ENCODE measurements at places on chromosomes 4 and X.

- DNase-seq = no peak
These were observed 70.1 kb downstream of the NAA11 start for GRCh38 chr4:79255793-79256192.

GRCh38 chr4:113809311-113809710 lies 47.8 kb upstream of the CAMK2D start:
- no peak for DNase-seq

DNA sequence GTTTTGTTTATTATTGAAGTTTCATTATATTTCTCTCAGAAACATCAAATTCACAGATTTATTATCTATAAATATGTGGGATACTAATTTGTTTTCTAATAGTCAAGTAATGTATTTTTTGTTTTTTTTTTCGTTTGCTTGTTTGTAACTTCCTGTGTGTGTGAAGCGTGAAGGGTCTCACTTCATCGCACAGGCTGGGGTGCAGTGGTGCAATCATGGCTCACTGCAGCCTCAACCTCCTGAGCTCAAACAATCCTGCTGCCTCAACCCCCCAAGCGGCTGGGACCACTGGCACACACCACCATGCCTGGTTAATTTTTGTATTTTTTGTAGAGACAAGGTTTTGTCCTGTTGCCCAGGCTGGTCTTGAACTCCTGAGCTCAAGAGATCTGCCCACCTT lies 55.1 kb downstream of the SH3RF1 start:
- DNase-seq = no peak

DNA sequence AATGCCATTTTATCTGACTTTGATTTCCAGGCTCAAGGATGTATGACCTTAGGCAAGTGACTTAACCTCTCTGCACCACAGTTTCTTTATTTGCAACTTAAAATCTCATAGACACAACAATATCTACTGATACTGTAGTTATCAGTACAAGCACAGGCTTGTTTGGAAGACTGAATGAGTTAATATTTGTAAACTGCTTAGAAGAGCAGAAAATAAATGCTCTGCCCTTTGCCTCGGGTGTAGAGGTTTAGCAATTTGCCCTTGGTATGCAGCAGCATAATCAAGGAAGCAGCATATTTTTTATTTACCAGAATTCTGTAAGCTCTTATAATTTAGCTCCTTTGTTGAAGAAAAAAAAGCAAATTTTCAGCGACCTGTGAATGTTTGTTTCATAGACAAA lies 2.9 kb upstream of the CXCL1 start:
- no peak for DNase-seq

DNA sequence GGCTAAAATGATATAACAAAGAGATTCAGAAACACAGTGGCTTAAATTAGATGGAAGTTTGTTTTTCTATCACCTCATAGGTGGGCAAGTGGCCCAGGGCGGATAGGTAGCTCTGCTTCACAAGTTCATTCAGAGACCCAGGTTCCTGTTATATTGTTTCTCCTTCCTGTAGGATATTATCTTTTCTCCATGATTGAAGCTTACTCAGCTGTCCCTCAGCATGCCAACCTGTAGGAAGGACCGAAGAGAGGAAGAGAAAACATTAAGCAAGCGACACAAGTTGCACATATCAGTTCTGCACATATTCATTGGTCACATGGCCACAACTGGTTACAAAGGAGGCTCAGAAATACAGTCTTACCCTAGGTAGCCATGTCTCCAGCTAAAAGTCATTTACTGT lies 6.9 kb downstream of the KLHL5 start:
- no peak for DNase-seq

DNA sequence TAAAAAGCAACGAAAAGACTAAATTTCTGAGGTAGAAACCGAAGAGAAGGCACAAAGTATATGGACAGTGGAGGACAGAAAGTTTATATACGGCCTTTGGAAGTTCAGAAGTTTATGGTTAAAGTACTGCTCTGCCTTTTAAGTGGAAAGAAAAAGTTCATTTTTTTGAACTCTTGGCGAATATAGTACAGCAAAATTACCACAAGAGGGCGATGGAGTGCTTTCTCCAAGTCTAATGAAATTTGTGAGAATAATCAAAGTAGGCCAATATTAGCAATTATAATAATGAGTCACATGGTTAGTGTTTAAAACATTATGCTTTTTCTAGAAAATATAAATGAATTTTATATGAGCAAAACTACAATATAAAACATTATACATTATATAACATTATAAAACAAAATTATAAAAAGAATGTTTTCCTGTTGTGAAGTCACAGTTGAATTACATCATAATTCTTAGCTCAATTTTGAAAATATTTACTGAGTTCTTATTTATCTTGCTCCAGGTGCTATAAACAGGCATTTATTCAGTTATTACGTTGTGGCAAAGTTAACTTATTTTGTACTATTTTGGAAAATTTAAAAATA lies 136.2 kb upstream of the BMPR1B start:
- peak; percentile 58 for DNase-seq

GRCh38 chr4:1618438-1618837 lies 65.7 kb downstream of the FAM53A start:
- DNase-seq = no peak

- peak; percentile 19 for DNase-seq
These were observed 18.4 kb downstream of the ZFX start for GRCh38 chrX:24167719-24168472.

DNA sequence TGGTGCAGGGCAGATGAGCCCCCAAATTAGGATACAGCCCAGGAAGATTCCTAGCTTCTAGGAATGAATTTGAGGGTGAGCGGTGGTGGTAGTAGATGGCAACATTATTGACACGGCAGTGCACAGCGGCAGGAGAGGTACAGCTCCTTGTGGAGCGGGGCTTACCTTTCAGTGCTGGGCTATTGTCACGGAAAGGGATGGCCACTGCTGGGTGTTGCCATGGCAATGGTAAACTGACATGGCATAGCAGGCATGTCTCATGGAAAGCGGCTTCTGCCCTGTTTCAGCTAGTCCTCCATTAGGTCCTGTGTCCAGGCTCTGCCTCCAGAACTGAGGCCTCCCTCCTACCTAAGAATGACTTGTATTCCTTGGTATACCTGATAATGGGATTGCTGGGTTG lies 81.8 kb upstream of the WDR1 start:
- no peak for DNase-seq

DNA sequence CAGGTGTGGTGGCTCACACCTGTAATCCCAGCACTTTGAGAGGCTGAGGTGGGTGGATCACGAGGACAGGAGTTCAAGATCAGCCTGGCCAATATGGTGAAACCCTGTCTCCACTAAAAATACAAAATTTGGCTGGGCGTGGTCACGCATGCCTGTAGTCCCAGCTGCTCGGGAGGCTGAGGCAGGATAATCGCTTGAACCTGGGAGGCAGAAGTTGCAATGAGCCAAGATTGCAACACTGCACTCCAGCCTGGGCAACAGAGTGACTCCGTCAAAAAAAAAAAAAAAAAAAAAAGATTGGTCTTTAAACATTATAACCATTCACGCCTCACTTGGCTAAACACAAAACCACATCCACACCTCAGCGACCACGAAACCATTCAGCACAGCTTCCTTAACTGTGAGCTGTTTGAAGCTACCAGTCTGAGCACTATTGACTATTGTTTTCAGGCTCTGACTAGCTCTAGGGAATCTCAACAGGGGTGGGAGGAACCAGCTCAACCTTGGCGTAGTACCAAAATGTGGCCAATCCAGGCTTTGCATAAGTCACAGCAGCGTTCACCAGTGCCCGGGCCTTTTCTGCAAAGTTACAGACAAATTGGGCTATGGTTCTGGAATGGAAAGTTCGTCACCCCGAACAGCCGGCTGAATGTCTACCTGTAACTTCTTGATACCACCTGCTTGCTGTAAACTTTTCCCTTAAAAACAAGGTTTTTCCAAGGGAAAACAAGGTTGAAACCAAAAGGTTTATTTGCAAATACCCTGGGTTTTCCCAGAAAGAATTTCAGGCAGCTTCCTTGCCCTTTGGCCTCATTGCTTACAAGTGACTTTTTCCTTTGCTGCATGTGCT lies 73.6 kb upstream of the DHX15 start:
- DNase-seq = peak; percentile 9

GRCh38 chrX:106898462-106898861 lies 4.7 kb downstream of the RIPPLY1 start:
- DNase-seq = peak; percentile 65

- no peak for DNase-seq
These were observed 132.6 kb upstream of the PUDP start for GRCh38 chrX:7280520-7280919.

DNA sequence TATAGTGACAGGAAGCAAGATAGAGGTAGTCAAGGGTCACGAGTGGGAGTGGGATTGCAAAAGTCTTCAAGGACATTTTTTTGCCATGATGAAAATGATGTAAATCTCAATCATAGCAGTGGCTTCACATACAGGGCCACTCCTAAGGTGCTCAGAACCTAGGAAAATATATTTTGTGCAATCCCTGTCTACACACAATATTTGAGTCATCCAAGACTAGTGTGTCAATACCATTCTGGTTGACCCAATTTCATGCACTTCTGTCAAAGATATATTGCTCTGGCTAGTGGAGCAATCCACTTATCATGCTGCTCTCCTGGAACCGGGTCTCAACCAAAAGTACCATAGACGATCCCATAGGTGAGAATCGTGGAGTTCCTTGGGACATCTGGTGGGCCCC lies 24.2 kb upstream of the XPNPEP2 start:
- DNase-seq = no peak

GRCh38 chrX:115491766-115492165 lies 69.2 kb upstream of the PLS3 start:
- no peak for DNase-seq

DNA sequence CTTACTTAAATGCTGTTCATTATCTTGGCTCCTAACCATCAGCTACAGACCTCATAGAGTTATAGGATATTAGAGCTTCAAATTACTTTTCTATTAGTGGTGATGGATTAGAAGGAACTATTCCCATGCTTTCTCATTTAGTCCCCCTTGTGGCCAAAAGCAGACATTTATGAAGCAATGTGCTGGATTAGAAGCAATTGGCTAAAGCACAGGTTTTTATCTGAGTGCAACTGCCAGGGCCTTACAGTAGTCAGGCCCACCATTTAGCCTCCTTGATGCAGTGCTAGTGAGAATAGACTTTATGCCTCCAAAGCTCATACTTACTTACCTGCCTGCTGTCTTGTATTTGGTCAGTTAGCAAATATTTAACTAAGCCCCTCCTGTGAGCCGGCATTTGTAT lies 93.0 kb downstream of the TSPAN7 start:
- peak; percentile 89 for DNase-seq

DNA sequence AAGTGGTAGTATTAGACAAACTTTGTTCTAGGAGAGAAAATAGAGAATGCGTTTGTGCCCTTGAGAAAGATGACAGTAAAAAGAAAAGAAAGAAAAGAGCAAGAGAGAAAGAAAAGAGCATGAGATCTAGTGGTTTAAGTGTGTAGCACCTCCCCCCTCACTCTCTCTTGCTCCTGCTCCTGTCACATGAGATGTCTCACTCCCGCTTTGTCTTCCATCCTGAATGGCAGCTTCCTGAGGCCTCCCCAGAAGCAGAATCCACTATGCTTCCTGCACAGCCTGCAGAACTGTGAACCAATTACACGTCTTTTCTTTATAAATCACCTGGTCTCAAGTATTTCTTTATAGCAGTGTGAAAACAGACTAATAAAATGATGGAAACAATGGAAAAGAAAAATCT lies 499.6 kb downstream of the ACTRT1 start:
- DNase-seq = no peak

DNA sequence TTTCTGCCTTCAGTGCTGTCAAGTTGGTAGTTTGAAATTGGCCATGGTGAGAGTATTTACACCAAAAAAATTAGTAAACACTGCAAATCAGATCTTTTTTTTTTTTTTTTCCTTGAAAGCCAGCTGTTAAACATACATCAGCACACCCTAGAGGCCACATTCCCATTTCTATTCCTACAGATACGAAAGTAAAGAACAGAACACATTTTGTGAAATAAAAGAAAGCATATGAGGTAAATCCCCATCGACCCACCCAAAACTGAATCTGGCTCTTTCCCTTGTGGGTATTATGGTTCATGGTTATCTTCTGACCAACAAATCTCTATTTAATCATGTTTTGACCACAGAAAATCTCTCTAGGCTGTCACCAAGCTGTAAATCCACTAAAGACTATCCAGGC lies 41.8 kb upstream of the AP1AR start:
- DNase-seq = no peak

GRCh38 chr4:48341776-48342605 lies 662 bp downstream of the SLAIN2 start:
- peak; percentile 56 for DNase-seq

- no peak for DNase-seq
These were observed 136.7 kb upstream of the PCDH18 start for GRCh38 chr4:137668885-137669545.

- DNase-seq = no peak
These were observed 52.1 kb downstream of the CFAP299 start for GRCh38 chr4:80387390-80388283.

GRCh38 chrX:11382930-11383329 lies 89.7 kb downstream of the AMELX start:
- DNase-seq = no peak

- DNase-seq = no peak
These were observed 123.7 kb downstream of the STOX2 start for GRCh38 chr4:184028561-184029374.

DNA sequence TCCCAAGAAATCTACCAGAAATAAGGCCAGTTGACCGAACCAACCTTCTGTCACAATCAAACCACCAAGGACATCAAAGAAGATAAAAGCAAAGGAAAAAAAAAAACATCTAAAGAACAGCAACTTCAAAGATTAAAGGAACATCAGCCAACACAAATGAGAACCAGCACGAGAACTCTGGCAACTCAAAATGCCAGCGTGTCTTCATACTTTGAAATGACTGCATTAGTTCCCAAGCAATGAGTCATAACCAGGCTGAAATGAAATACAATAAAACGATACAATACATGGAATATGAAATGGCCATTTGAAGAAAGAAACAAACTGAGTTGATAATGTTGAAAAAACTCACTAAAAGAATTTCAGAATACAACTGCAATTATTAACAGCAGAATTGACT lies 611.6 kb upstream of the GRIA3 start:
- no peak for DNase-seq

- no peak for DNase-seq
These were observed 42.9 kb upstream of the DDX60 start for GRCh38 chr4:168361365-168362024.

GRCh38 chr4:184514121-184514988 lies 40.0 kb upstream of the IRF2 start:
- no peak for DNase-seq

GRCh38 chrX:47247206-47247998 lies 14.6 kb downstream of the USP11 start:
- DNase-seq = no peak

DNA sequence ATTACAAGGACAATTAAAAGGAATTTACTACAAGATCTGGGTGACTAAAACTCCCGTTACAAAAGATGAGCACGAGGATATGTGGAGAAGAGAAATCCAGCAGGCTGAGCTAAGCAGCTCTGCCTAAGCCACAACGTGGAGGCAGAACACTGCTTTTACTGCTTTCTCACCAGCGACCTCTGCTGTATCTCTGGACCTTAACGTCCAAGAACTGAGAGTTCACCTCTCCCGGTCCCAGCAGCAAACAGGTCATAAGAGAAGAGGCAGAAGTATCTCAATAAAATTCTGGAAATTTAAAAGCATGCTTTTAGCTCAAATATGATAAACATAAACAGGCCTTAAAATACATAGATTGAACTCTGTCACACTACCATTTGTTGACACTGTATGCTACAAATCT lies 81.0 kb downstream of the ADGRA3 start:
- peak; percentile 50 for DNase-seq

All from hematopoietic multipotent progenitor cell treated with erythropoietin and hydrocortisone succinate and interleukin-3 and kit ligand, for 8 days (in vitro differentiated cells).